ENCODE measurements at places on chromosomes 4 and X.

- peak; percentile 1 for DNase-seq
These were observed 345.5 kb downstream of the ANK2 start for GRCh38 chr4:113394730-113395530.

DNA sequence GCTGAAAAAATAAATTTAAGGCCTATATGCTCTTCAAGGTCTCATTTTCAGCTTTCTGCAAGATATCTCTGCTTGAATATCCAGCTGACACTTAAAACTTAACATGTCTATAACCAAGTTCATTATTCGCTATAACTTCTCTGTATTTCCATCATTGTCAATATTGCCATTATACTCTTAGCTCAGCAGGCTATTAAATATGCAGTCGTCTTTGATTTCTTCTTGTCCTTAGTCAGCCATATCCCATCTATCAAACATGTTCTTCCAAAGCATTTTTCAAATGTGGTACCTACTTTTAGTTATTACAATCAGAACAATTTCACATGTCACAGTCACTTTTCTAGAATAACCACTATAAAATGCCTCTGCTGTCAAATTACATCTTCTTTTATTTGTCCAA is 1364.1 kb downstream of the ARAP2 start:
- no peak for DNase-seq

- DNase-seq: no peak
These were observed 110.8 kb upstream of the TEX13A start for GRCh38 chrX:105331244-105331643.

DNA sequence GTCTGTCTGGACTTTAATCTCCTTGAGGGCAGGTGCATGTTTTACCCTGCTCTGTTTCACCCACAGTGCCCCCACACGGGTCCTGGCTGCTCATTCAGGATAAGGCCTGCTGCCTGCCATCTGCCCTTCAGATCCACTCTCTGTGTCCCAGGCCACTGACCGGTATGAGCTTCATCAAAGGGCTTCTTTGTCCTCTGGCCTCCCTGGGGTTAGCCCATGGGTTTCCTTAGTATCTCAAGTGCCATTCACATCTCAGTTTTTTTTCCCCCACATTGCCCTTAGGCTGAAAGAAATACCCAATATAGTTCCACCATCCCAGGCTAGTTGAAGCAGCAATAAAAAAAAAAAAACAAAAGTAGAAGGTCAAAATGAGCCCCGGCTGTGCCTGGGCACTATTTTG is 9.3 kb downstream of the CD99L2 start:
- DNase-seq: no peak

DNA sequence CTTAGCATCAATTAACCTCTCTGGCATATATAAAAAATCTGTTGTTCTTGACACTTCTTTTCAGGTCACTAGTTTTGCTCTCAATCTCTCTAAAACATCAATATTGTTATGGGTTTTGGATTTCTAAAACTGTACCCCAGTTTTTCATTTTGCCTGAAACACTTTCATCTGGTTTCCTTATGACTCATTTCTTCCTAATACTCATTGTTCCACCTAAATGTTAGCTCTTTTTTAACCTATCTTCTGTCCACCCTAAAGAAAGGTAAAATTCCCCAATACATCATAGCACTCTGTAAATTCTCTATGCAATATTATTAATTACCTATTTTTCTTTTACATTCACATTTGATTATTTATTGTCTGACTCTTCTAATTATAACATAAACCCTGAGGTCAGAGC is 575.5 kb upstream of the NDST4 start:
- DNase-seq: no peak

- DNase-seq: no peak
These were observed 14.1 kb downstream of the HTRA3 start for GRCh38 chr4:8283631-8284121.

- DNase-seq: no peak
These were observed 1.2 kb downstream of the CXCL3 start for GRCh38 chr4:74037076-74037955.

DNA sequence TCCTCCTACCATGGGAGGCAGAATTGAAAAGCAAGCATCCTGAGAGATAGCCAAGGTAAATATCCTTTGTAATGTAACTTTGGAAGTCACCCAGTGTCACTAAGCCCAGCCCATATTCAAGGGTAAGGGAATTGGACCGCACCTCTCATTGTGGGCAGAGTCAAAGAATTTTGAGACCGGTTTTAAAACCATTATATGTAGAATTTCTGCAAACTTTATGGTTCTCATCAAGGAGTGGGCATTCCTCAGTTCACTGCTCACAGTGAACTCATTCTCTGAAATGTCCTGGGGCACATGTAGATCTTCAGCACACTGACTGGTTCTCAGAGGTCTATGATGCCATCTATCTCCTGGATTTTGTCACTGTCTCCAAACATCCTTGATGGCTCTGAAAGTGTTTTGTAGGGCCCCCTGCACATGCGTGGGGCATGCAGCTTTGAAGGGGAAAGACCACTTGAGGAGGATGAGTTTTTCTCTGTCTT is 35.3 kb upstream of the CHRNA9 start:
- DNase-seq: no peak

GRCh38 chrX:71660562-71661416 is 6.6 kb upstream of the LOC101059915 start:
- no peak for DNase-seq

DNA sequence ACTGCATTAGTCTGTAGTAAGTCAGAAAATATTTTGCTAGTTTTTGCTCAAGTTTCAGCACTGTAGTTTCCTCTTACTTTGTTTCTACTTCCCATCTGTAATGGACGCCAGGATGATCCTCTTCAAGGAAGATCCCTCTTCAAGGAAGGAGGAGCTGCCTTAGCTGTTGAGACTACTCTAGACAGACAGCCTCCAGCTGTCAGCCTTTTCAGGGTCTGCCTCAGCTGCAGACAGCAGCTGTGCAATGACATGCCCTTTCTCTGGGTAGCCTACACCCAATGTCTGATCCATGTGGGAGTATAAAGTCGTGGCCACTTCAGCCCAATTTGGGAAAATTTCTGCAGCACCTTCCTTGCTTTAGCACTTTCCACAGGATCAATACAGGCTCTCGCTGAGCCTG is 281.0 kb upstream of the MAOA start:
- DNase-seq: no peak

GRCh38 chr4:20252656-20253282 is 1.1 kb downstream of the SLIT2 start:
- no peak for DNase-seq

GRCh38 chr4:100728861-100729260 is 211.0 kb upstream of the EMCN start:
- no peak for DNase-seq

- no peak for DNase-seq
These were observed 29.2 kb downstream of the CLRN2 start for GRCh38 chr4:17544205-17544604.

- DNase-seq: no peak
These were observed 279.8 kb upstream of the BOD1L1 start for GRCh38 chr4:13907255-13907751.

Data from NK-92 treated with Interleukin-12 subunit alpha and Interleukin-12 subunit beta, amount 100 ng/mL, for 24 hours (cell line).